GM13977 (cell line): ENCODE measurements at places on chromosomes 13 and 19.

- peak; percentile 82 for DNase-seq
Measured at GRCh38 chr13:20702915-20703779, at the start of gene IL17D. TSS of gene IL17D (plus strand) at chr13:20703699. CDS start at chr13:20704002, 303 bp downstream.

DNA sequence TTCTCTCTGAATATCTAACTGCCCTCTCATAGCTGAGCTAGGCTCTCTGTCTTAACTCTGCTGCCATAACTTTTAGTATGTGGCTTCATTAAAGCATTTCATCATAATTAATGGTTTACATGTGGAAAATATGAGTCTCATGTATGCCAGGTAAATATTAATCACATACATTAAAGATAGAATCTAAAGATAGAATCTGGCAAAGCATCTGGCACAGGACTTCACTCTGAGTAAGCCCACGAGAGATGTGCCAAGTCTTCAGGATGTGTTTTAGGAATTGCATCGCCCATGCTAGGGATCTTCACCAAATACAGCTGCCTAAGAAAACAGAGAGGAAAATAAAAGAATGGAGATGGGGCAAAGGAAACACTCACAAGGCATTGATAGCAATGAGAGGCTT is 285.8 kb downstream of the DIAPH3 start:
- DNase-seq = no peak

DNA sequence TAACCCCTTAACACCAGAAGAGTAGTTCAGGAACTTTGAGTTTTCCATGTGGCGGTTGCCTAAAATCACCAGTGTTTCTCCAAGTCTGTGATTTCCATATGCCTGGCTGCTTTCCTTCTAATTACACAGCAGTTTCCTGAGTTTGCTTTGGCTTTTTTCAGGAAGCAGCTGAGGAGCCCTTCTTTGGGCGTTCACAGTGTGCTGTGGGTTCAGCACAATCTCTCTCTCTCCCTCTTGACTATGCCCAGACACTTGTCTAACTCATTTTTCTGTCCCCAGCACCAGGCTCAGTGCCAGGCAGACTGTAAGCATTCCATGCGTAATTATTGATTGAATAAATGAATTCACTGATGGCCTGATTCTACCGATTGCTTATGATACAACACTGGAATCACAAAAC is 19.7 kb downstream of the SCEL start:
- DNase-seq = no peak

GRCh38 chr19:8820234-8820633 is 11.9 kb downstream of the ZNF558 start:
- DNase-seq = no peak

- DNase-seq = no peak
Measured at GRCh38 chr19:10292789-10293636, 3.3 kb downstream of the ICAM5 start.

DNA sequence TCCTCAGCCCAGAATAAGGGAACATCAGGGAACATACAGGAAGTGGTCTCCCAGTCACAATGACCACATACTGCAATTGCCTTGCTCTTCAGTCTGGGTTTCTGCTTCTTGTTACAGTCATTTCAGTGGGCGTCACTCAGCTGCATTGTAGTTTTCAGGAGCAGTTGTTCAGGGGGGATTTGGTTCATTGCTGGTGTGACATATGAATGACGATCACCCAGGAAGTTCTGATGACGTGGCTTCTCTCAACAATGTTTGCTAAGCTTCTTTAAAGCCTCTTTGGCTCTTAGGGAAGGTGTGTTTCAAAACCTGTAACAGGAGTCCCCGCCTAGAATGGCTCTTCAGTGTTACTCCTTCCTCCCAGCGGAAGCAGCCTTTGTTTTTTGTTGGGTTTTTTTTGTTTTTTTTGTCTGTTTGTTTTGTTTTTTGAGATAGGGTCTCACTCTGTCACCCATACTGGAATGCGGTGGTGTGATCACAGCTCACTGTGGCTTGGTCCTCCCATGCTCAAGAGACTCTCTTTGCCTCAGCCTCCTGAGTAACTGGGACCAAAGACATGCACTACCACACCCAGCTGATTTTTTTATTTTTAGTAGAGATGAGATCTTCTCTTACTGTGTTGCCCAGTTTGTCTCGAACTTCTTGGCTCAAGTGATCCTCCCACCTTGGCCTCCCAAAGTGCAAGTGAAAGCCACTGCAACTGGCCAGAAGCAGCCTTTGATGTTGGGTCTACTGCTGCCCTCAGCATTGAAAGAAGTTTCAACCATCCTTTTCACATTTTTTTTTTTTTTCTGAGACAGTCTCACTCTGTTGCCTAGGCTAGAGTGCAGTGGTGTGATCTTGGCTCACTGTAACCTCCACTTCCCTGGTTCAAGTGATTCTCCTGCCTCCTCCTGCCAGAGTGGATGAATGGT is 1.4 kb upstream of the SCEL start:
- no peak for DNase-seq

DNA sequence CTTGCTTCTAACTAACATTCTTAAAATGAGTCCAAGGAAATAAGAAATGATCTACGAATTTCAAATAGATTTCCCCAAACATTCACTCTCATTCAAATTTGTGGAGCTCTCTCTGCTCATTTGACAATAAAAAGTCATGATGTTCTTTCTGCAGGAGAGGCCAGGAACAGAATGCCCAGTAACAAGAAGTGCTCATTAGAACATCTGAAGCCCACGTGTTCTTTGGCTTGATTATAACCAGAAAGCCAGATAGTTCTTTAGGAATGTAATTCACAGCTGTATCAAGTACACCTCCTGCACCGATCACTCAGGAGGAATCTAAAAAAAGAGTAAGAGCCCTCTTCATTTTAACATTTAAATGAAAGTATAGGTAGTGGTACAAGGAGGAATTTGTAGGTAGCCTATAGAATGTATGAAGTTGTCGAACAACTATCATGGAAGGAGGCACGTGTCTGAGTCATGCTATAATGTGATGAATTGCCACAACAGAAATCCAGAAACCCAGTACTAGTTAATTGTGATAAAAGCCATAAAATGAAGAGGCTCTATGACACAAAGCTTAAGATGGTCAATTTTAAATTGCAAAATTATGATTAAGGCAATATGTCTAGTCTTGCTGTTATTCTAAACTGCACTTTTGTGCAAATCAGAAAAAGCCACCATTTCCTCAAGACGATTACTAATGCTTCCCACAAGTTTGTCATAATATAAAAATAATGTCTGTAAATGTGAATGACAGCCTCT is 12.8 kb downstream of the MEDAG start:
- DNase-seq = no peak

GRCh38 chr19:38647966-38648768 is 718 bp downstream of the ACTN4 start:
- no peak for DNase-seq

GRCh38 chr19:31459430-31459829 is 110.2 kb upstream of the TSHZ3 start:
- DNase-seq = no peak

DNA sequence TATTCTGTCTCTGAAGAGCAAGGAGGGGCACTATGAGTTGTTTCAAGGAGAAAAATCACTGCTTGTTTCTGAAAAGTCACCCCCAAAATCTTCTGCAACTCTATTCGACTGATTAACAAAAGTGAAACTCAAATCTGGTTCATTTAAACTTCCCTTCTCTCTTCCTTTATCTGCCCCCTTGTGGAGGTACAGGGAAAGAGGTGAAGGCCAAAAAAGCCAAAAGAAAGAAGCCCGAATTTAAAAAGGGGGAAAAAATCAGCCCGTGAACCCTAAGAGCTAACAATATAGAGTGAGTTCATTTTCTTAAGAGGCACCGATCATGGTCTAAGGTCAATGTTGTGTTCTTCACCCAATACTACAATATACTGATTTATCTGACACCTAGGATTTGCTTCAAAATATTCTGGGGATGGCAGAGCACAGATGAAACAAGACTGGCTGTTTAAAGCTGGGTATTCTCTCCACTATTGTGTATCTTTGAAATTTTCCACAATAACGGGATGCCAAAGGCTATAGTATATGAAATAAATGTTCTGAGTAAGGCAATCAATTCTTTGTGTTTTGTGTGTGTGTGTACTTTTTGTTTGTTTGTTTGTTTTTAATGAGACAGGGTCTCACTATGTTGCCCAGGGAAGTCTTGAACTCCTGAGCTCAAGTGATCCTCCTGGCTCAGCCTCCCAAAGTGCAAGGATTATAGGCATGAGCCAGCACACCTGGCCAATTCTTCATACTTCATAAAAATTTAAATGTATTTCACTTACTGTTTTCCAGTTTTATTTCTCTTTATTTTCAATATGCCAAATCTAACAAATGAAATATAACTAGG is 55.0 kb upstream of the EEF1AKMT1 start:
- peak; percentile 41 for DNase-seq

GRCh38 chr19:8526345-8527091 is 12.6 kb upstream of the ZNF414 start:
- no peak for DNase-seq

- DNase-seq = no peak
Measured at GRCh38 chr13:108428691-108429090, 159.2 kb downstream of the TNFSF13B start.

DNA sequence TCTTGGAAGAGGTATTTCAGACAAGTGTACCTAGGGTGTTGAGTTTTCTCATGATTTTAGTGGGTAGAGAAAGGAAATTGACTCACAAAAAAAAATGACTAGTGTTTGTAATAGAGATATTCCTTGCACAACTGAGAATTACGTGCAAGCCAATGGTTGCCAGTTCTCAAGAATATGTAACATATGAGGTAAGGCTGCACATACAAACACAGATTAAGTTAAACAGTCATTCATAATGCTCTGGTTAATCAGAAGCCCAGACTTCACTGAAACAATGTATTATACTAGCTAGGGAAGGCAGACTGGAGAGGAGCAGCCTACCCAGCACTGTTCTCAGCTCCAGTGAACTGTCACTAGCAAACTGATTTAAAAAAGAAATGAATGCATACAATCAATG is 418.3 kb downstream of the DIAPH3 start:
- DNase-seq = no peak

DNA sequence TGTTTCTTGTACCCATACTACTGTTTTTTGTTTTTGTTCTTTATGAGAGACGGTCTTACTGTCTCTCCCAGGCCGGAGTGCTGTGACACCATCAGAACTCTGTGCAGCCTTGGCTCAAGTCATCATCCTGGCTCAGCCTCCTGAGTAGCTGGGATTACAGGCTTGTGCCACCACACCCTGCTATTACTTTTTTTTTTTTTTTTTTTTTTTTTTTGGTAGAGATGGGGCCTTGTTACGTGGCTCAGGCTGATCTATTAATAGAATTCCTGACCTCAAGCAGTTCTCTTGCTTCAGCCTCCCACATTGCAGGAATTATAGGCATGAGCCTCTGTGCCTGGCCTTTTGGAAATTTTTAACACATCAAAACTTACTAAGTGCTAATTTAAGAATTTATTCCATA is 2.9 kb upstream of the ZNF304 start:
- DNase-seq = no peak

DNA sequence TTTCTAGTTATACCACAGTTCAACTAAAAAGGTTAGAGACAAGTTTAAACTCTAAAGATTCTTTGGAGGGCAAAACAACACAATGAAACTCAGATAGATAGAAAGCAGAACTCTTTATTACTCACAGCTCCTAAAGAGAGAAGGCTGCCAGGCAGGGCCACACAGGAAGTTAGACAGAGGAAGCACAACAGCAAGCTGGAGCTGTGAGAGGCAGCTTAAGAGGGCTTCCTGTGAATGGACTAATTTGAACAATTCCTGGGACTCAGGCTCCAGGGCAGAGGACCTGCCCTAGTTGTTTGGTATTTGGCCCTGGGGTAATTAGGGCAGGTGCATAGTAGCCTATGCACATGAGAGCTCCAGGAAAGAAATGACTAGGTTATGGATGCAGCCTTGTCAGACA is 803.6 kb downstream of the DIAPH3 start:
- DNase-seq = no peak

- no peak for DNase-seq
Measured at GRCh38 chr13:41587490-41587889, 130.1 kb downstream of the RGCC start.

DNA sequence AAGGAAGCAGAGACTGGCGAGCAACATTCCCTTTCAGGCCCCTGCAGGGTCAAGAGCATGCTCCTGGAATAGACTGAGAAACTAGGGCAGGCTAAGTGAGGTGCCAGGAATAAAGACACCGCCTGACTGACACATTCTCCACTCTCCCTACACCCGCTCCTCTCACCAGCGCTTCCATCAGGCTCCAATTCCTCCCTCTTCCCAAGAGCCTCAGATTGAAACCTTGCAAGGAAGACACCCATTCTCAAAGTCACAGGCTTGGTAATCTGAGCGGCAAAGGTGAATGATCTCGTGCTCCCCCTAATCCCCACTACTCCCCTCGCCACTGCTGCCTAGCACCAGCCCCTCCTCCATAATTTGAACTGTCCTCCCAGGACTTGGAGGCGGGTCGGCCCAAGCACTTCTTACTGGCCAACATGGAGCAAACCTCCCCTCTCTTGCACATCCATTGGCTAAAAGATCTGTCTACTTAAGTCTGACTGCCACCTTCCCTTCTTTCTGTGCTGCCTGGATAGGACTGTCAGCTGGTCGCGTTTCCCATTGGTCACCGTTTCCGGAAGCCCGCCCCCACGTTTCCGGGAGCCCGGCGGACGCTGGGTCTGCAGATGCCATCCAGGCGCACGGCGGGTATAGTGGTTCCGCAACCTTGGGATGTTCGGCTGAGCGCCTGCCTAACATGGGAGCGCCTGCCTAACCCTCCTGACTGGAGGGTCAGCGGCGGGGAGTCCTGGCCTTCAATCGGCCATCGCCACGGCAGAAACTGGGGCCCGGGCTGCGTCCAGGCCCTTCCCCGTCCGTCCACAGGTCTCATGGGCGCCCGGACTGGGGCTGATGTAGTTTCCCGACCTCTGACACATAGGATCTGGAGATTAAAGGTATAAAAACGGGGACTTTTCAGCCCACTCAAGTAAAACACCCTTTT is 33.6 kb downstream of the ZNF383 start:
- DNase-seq = peak; percentile 63

- DNase-seq = peak; percentile 26
Measured at GRCh38 chr13:45341799-45342500, 967 bp upstream of the TPT1 start.

DNA sequence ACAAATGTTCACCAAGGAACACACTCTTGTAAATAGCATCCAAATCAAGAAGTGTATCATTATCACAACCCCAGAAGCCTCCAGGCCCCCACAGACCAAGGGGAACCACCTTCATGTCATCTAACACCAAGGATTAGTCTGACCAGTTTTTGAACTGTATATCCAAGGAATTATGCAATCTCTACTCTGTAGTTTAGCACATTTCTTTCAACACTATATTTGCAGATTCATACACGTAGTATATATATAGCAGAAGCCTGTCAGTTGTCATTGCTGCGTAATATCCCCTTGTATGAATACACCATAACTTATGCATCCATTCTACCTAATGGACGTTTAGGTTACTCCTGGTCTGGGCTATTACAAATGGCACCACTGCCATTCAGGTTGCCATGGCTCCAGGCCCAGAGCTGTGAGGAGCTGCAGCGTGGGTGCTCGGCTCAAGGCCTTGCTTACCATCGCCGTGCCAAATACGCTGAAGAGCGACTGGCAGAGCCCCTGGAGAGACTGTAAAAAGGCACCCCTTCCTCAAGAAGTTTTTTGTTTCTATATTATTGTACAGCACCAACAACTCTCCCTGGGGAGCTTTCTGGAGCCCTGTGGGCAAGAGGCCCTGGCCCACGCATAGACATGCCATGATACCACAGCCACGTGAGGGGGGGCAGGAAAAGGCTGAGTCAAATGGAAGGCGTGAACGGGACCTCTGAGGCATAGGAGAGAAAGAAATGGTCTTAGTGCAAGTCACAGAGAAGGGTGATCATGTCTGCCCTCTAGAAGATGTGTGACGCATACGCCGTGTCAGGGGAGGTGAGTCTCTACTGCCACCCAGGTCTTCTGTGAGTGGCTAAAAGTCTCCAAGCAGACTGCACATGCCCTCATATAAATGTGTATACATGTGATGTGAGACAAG is 10.8 kb downstream of the LATS2 start:
- no peak for DNase-seq

GRCh38 chr19:53892301-53892980 is 10.4 kb downstream of the PRKCG start:
- no peak for DNase-seq
